Foreskin keratinocyte (primary cell): ENCODE measurements at places on chromosomes 6 and 20. TPM values are rescaled to one million over a fixed set of nuclear protein-coding genes. Genes with fewer than 3 reads are reported as not detected.

DNA sequence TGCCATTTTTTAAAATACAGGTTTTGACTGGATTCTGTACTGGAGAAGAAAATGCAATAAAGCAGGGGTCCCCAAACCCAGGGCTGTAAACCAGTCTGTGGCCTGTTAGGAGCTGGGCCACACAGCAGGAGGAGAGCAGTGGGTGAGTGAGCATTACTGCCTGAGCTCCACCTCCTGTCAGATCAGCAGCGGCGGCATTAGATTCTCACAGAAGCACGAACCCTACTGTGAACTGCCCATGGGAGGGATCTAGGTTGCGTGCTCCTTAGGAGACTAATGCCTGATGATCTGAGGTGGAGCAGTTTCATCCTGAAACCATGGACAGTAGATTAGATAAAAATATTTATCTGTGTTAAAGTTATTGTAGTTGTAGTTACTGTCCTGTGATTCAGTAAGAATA lies 21.1 kb upstream of the FBXO9 start:
- DNase-seq, result no peak

GRCh38 chr6:125787791-125788190 lies 3.0 kb upstream of the NCOA7 start:
- no peak for DNase-seq

DNA sequence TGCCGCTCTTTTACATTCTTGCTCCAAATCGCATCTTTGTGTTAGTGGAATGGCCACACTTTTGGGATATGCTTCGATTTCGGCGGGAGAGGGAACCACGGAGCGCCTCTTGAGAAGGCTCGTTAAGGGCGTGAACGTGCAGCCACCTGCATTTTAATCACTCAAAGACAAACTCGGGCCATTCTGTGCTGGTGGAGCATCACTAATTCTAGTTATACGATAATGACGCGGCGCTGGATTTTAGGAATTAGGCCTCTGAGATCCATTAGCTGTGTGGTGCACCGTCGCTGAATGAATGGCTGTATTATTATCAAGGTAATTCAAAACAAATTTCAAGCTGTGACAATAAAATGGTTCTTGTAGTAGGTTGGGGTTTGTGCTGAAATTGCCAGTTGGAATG lies 305.6 kb downstream of the CDH4 start:
- DNase-seq, result no peak

GRCh38 chr6:30541515-30542403 lies 14.5 kb downstream of the GNL1 start:
- no peak for DNase-seq

GRCh38 chr6:65450451-65450850 lies 256.6 kb downstream of the EYS start:
- DNase-seq, result no peak

DNA sequence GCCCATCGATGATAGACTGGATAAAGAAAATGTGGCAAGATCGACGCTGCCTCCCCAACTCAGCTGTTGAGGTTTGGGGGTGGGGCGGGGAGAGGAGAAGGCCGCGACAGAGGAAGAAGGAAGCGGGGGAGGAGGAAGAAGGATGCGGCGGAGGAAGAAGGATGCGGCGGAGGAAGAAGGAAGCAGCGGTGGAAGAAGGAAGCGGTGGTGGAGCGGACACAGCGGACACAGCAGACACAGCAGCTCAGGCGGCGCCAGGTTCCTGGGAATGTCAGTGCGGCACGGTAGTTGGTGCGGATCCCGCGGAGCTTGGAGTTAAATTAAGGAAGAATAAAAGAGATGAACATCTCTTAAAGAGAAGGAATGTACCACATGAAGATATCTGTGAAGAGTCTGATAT lies 163.9 kb upstream of the NT5E start:
- DNase-seq, result no peak

DNA sequence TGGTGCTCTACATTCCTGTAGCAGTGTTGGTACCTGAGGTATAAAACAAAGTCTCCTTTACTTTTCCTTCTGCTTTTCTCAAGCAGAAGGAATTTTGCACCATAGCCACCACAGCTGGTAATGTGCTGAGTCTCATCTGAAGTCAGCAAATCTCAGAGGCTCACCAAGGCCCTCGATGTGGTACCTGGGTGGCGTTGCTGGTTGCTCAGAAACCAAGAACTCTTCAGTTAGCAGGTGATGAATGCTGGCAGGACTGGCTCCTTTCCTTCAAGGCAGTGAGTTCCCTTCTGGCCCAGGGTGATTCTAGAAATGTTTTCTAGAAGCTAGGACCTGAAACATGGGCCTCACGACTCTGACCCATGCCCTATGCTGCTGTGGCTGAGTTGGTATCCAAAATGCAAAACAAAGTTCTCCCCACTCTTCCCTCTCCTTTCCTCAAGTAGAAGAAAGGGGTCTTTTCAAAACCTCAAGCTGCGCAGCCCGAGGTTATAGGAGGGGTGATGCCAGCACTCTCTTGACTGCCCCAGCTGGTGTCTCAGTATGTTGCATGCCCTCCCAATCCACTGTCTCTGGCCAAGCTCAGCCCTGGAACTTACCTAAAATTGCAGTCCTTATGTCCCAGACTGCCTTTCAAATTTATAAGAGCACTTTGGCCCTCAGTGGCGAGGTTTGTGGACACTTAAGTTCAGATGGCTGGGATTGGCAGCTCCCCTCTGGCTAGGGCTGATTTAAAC lies 592.3 kb downstream of the FRK start:
- no peak for DNase-seq

The SLC2A10 gene
- 0.11 and 0.37 TPM in 2 replicates for total RNA-seq
